ENCODE measurements at places on chromosomes 12 and 14.

DNA sequence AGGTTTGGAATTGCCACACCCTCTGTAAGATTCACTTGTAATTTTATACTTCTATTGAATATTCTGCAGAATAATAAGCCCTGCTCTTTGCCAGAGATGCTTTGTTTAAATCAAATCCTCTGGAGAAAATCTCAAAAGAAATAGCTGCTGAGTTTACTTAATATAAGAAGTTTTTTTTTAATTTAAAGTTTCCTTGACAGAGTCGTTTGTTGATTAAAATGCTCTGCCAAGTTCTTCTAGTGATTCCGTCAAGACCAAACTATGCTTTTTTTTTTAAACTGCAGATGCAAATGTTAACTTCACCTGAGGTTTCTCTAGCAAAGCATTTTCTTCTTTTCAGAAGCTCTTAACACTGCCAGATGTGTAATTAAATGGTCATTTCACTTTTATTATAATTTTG, 13.4 kb upstream of the NAV3 start:
- no peak for DNase-seq

GRCh38 chr12:93751864-93752610, 74.9 kb downstream of the CRADD start:
- DNase-seq, result no peak

DNA sequence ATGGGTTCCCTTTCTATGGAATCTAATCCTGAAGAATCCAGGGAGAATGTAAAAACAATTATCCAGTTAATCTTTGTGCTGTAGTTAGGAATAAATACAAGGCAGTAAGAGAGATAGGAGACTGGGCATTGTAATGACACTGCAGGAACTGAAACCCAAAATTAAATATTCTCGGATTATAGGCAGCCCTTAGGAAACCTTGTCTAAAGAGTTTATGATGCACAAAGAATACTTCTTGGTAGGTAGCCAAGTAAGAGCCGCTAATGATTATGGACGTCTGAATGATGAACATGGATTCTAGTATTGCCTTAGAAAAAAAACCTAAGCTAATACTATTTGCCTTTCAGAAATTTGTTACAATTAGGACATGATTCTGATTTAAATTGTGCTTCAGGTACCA, 165.4 kb upstream of the LRIG3 start:
- no peak for DNase-seq

DNA sequence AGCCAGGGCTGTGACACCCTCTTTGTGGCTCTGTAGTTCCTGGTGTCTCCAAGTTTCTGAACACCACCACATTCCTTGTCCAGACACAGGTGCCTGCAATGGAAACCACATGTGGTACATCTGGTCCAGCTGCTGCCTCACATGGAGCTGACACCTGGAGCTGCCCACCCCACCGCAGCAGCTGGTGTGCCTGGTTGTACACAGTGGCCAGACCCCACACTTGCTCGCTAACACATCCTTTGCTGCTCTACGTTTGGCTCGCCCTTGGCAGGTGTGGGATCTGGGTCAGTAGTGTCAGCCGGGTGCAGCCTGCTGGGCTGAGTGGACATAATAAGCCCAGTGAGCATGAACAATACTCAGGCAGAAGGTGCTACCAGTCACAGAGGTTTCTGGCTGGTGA, 198.9 kb downstream of the ADGRD1 start:
- no peak for DNase-seq

GRCh38 chr12:13606290-13606689, 375.1 kb downstream of the GRIN2B start:
- no peak for DNase-seq

DNA sequence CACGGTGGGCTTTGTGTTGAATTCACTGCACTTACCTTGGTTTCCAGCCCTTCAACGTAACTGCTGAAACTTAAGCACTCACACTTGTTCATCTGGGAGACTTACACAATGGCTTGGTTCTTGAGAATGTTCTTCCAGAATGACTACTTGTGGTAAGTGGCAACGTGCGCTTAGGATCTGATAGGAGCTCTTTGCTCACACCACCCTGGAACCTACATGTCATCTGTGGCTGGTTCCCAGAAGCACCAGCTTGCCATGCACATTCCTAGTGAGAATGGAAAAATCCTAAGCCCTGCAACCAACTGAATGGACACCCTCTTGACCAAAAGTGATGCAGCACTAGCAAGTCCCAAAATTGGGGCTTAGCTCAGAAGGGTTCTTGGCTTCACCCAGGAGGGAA, 59.0 kb upstream of the FAM181A start:
- no peak for DNase-seq

DNA sequence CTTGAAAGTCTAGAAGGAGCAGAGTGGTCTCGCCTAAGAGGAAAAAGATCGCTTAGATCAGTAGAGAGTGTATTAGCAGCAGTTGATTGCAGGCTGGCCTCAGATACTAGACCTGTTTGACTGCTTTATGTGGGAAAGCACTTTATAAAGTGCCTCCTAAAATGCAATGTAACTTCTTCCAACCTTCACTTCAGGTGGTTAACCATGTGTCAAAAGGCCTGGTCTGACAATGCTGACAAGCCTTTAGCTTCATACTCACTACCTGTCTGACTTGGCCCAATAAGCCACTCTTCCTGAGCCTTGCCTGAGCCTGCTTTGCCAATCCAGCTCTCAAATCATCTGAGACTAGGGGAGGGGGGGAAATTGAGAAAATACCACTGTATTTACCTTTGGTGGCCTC, 14.6 kb downstream of the MGAT4C start:
- no peak for DNase-seq

DNA sequence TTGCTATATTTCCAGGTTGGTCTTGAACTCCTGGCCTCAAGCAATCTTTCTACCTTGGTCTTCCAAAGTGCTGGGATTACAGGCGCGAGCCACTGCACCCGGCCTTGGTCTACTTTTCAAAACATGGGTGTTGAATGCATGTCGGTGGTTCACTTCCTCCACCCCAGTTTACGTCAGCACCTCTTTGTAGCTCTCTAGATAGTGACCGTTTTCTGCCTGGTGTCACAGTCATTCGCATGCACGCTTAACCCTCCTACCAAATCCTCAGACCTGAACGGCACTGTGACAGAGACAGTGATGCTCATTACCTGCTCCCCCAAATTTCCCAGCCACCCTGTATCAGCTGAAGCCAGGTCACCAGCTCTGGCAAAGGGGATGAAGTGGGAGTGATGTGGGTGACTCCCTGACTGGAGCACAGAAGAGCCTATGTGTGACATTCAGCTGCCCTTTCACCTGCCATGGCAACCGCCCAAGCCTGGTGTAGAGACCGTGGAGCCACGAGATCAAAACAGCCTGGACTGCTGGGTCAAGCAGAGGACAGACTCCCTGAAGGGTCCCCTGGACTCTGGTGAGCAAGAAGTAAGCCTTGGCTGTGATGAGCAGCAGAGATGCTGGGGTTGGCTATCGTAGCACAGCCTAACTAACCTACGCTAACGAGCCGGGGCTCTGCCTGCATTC, 66.2 kb upstream of the GPR68 start:
- DNase-seq, result no peak

DNA sequence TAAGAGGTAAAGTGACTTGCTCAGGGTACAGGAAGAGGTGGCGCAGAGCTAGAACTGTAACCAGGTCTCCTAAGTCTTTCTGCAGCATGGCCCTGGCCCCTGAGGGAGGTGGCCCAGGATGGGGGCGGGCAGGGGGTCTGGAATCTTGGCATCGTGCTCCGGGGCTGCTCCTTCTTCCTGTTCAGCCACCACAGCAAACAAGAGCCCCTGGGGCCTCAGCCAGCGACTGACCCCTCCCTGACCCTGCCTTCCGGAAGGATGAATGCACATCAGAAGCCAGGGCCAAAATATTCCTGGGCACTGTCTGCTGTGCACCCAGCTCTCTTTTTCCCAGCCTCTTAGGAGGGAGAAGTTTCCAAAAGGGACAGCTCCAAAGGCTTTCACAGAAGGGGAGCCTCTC, 242.8 kb downstream of the DPF3 start:
- DNase-seq, result no peak

DNA sequence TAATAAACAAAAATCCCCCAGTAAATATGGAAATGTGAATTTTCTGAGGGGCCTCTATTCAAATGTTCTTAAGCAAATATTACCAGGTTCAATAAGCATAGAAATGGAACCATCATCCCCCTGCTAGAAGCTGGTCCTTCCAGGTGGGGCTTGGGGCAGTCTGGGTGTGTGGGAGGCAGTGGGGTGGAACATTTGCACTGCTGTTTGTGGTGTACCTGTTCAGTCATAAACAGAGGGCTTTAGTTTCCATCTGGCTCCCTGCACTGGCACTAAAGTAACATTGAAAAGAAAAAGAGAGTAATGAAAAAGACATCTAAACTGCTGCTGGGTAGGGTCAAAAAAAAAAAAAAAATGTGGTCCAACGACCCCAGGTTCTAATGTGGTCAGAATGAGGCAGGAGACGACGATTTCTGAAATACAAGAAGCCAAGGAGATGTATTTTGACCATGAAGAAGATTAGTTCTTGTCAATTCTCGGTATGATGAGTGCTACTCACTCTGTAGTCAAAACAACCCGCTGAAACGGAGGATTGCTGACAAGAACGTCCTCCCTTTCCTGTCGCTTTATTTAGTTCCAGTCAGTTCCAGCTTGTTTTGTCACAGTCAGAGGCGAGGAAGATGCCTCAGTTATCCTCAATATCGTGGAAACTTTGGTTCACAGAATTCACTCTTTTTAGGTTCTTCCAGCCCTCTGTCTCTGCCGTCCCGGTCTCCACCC, 44.2 kb upstream of the MANSC4 start:
- DNase-seq, result no peak

DNA sequence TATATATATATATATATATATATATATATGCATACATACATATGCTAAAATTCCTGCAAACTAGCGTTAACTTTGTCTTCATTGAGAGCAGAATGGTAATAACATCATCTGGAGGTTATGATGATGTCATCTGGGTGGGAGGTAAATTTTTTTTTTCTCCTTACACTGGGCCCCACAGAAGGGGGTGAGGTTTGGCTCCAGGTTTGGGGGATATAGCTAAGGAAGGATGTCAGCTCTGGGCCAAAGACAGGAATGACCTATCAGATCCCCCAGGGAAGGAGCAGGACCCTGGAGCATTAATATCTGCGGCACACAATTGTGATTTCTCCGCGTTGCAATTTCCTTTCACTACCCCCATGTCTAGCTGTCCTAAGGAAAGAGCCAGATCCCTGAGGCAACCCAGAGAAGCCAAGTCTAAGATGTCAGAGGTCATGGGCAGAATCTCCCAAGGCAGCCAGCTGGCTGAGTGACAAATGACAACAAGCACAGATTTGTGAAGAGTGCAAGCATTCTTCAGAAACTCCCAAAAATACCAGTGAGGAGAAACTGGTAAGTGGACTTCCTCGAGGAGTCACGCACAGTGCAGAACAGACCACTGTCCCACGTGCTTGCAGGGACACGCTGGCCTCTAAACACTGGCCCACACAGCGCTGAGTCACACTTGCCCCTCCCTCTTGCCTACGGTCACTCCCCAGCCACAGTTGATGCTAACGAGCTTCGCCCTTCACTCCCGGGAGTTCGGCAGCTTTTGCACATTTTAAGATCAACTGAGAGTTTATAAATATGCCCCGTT, 9.9 kb downstream of the UBC start:
- no peak for DNase-seq

DNA sequence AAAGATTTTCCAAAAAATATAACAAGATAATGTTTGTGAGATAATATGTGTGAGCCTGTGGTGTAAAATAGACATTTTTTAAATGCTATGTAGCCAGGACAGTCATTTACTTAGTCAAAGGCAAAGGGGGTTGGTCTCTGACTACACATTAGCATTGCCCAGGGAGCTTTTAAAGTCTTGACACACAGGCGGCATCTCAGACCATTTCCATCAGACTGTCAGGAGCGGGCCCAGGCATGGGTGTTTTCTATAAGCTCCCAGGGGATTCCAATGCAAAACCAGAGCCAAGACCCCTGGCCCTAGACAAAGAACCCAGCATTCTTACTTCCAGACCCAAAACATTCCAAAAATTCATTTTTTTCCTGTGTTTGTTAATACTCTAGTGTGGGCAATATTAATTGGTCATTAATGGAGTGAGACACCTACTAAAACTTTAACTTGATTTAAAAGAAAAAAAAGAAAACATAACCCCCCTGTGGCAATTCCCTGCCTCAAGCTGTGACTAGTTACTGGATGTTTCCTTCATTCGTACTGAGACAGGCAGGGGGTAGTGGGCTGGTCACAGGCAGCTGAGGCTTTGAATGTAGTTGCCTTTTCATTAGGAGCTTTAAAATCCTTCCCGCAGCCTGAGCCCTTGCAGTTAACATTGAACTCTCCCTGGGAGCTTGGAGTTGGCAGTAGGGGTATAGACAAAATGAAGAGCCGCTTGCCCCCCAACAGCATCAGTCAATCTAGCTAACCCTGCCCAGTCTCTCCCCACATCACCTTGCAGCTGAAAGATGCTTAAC, 103.7 kb downstream of the CMKLR1 start:
- DNase-seq, result no peak

GRCh38 chr12:72089678-72090077, 151.0 kb downstream of the TPH2 start:
- DNase-seq, result no peak

DNA sequence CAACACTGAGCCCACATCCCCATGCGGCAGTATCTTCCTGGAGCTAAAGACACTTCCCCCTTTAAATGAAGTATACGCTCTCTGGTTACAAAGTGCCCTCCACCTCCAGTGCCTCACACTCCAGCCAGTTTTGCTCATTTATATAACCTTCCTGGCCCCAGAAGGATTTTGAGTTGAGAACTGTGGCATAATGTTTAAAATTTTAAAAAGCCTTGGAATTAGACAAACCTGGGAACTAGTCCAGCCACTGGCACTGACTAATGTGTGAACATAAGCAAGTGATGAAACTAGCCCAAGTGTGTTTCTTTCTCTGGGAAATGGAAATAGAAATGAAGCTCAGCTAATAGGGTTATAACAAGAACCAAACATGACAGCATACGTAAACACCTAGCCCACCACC, 723.7 kb upstream of the USP15 start:
- DNase-seq, result no peak

DNA sequence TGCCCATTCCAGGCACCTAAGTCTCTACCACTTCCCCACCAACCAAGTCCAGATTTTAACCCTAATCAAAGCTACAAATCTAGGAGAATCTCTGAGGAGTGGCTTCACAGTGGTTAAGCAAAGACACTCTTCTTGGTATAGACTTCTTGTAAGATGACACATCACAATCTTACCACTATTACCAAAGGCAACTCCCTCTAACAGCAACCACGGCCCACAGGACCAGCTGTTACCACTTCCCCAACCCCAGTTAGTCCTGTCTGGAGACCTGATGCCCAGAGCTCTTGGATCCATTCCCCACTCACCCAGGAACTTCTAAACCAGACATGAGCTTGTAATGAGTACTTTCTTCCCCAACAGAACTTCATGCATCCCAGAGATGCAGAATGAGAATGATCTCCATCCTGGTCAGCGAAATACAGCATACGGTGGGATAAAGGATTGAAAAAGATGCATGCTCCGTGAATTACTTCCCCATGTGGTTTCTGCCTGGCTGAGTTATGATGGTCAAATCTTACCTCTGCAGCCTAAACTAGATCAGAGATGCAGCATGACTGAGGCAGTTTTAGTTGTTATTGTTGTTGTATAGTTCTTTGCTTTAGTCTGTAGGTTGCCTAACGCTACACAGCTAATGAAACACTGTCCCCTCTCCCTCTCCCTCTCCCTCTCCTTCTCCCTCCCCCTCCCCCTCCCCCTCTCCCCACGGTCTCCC, 87.7 kb upstream of the FOXN3 start:
- no peak for DNase-seq
